Natural killer cell (primary cell): ENCODE measurements at places on chromosomes 1 and 21.

DNA sequence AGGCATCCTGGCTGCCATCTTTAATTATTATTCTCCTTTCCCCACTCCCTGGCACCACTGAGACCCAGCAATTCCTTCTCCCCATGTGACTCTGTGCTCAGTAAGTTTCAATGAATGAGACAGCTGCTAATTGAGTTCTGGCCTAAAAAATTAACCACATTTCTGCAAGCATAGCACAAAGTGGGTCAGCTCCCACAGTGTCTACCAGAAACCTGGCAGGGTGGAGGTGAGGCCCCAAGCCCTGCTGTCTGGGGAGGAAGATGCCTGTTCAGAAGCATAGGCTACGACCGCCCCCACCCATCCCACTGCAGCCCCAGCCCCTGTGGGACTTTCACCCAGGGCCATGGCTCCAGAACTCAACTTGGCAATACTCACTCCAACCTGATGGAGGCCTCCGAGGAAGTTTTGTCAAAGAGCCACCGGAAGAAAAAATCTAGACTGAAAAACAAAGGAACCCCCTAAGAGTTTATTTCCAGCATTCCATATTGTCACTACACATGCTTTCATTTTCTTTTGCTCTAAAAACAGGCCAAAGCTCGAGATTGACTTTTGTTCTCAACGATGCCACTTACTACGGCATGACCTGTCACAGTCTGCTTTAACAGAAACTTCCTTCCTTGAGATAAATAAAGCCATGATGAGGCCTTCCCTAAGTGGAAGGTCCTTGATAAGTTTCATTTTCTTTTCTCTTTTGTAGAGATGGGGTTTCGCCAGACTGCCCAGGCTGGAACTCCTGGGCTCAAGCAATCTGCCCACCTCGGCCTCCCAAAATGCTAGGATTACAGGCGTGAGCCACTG lies 26.5 kb downstream of the TMEM63A start:
- peaks cover 29% of the 10 kb centered on the region for H3K4me1 ChIP-seq
- no peak for DNase-seq
- H3K36me3 ChIP-seq = peaks cover 69% of the 10 kb centered on the region
- H3K4me3 ChIP-seq = no peak overlapping the region

DNA sequence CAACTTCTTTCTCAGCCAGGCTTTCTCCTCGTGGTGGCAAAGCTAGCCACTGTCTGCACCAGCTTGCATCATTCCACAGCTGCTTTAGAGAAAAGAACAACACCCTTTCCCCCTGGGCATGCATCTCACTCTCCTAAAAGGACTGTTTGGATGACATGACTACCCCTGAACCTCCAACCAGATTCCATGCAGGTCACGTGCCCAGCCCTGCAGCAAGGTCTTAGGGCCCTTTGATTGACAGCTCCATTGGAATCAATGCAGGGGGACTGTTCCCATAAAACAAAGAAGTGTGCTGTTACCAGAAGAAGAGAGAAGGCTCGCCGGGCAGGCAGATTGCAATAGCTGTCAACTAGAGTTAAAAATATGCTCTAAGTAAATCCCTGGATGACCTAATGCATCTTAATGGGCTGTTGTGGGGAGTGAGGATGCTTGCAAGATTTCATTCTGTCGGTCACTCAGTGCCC lies 24.4 kb downstream of the KCNA2 start:
- H3K27ac ChIP-seq = no peak overlapping the region
- no peaks in the 10 kb centered on the region for H3K36me3 ChIP-seq
- H3K4me1 ChIP-seq = no peaks in the 10 kb centered on the region
- H3K4me3 ChIP-seq = no peak overlapping the region
- no peak for DNase-seq

DNA sequence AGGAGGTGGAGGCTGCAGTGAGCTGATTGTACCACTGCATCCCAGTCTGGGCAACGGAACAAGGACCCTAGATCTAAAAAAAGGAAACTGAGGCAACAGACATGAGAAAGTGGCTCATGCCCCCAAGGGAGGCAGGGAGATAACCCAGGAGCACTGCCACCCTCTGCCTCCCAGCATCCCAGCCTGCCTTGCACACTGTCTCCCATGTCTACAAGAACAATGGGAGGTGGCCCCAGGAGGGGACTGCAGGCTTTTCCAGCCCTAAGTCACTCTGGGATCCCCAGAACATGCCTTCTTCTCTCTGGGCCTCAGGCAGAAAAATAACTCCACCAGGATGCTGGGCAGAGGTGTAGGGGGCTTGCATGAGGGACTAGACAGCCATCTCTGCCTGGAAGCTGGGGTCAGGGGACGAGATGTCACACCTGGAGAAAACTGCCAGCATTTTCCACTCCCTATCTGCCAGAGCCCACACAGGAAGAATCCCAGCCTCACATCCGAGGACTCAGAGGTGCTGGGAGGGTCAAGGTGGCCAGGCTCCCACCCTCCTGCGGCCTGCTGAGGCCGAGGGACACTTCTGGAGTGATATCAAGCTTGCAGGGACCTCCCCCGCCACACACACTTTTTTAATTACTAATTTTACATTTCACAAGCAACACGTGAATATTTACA lies 21.4 kb downstream of the RUNX3 start:
- peaks cover 99% of the 10 kb centered on the region for H3K4me1 ChIP-seq
- DNase-seq = no peak
- H3K27me3 ChIP-seq = no peaks in the 10 kb centered on the region
- no peak overlapping the region for H3K4me3 ChIP-seq

DNA sequence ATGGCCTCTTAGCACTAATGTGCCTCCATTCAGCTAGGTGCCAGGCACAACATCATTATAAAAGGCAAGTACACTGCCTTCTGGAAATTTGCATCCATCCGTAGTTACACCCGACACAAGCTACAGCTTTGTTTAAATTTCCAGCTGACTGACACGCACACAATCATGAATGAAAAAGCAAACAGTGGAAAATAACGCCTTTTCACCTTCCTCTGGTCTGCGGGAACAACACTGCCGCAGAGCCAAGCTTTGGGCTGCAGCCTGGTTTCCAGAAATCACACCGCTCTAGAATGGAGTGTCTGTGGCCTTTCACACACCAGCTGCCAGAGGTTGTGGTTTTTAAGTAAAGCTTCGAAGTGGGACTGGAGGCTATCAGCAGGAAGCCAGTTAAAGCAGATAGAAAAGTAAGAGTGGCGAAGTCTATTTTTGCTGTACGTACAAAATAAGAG lies 142.8 kb upstream of the COA6 start:
- peaks cover 27% of the 10 kb centered on the region for H3K27me3 ChIP-seq
- peak; percentile 54 for DNase-seq
- peaks cover 20% of the 10 kb centered on the region for H3K4me1 ChIP-seq
- H3K27ac ChIP-seq = no peak overlapping the region
- no peak overlapping the region for H3K4me3 ChIP-seq

DNA sequence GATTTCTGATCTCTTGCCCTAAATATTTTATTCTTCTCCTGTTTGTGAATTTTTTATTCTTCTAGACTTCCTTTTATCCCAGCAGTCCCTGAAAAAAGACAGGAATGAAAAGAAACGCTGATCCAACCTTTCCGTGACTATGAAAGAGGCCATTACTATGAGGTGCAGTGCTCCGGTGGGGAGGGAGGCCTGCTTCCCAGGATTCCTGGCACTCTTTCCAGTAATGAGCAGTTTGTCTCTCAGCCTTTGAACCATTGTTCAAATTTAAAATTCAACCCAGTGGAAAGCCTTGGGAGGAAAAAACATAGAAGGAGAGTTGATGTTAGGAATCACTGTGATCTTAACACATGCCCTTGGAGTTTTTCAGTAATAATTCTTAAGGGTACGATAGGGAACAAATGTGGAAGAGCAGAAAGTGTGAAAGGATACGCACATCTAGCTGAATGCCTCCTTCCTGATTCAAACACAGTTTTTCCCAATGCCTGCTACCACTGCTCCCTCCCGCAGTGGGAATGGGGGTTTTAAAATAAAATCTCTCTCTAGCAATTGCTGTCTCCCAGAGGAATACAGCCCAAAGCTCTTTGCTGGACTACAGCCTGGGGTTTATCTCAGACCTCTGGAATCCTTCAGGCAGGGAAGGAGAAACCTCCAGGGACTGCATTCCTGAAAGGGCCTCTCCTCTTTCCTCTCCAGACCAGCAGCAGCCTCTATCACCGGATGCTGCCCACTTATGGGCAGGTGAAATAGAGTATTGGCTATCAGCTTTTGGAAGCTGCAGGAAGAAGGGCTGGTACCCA lies 6.1 kb downstream of the IER5 start:
- no peak for DNase-seq
- peaks cover 8% of the 10 kb centered on the region for H3K36me3 ChIP-seq

DNA sequence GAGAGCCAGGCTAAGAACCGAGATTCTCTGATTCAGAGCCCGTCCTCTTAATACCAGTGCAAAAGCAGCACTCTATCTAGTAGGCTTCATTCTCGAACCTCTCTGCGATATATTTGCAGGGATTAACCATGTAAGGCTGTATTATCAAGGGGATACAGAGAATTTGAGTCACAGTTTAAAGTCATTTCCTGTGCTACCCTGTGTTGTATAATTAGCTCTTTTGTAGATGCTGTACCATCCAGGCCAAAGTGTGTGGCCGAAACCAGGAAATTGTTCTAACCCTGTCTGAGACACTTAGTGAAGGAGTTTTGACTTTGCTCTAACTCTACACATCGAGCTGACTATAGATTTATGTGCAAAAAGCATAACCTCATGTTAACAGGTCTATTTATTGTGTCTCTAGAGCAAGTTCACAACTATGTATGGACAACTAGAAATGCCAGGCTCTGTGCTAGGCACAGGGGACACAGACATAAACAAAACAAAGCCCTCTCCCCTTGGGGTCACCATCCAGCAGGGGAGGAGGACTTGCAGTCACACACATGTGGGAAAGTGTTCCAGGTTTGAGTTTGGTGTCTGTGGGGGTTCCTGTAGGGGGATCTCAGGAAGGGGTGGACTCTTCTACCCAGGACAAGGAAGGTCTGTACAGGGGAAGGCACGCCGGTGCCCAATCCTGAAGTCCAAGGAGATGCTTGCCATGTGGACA lies 182.2 kb downstream of the DHRS3 start:
- H3K4me1 ChIP-seq = peaks cover 76% of the 10 kb centered on the region
- peak; percentile 44 for DNase-seq
- peak overlapping the region; percentile 78 for H3K27ac ChIP-seq
- H3K36me3 ChIP-seq = no peaks in the 10 kb centered on the region

GRCh38 chr1:64953241-64953640 lies 13.1 kb downstream of the JAK1 start:
- no peak overlapping the region for H3K27ac ChIP-seq

DNA sequence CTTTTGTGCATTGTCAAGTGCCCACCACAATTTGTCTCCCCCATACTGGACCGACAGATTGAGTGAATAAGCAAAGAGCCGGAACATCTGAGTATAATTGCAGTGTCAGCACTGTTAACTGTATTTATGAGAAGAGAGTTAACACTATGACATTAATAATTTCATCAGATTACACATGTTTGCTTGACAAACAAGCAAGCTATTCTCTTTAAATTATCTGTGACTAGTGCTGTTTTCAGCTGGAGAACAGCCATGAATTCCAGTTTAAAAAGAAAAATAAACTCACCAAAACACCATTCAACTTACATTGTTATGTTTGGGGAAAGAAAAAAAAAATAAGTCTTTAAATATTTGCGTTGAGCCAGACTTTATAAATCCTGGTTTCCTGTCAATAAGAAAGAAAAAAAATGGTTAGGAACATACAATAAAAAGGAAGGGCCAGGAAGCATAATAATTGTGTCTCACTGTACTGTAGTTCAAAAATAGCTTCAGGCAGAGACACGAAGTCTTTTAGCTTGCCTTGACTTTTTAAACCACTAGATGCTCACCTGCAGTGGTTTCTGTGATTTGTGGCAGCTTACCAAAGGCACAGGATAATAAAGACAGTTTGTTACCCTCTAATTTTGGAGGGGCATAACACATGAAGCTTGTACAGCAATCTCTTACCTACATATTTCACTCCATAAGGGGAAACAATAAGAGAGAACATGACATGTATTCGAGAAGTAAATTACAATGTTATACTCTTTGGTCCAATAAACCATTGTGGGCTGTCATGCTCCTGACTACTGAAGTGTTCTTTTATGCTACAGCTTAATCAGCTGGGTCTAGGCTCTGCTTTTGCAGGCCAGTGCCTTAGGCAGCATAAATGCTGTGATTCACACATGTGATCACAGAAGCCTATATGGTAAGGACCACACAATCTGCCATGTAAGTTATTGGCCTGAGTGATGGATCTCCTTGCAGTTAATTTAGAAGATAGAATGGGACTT lies 302.0 kb upstream of the ADGRL2 start:
- H3K4me3 ChIP-seq = no peak overlapping the region
- no peaks in the 10 kb centered on the region for H3K36me3 ChIP-seq
- DNase-seq = no peak
- no peak overlapping the region for H3K27ac ChIP-seq
- no peaks in the 10 kb centered on the region for H3K27me3 ChIP-seq

DNA sequence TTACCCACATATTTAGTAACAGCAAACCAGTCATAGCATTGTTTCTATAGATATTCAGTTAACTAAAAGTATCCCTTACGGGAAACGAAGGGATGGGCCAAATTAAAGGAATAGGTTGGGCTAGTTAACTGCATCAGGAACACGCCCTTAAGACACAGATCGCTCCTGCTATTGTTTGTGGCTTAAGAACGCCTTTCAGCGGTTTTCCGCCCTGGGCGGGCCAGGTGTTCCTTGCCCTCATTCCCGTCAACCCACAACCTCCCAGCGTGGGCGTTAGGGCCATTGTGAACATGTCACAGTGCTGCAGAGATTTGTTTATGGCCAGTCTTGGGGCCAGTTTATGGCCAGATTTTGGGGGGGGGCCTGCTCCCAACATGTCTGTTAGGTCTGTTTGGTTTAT lies 14.7 kb downstream of the TNFRSF18 start:
- no peak overlapping the region for H3K27ac ChIP-seq
- no peaks in the 10 kb centered on the region for H3K27me3 ChIP-seq
- no peaks in the 10 kb centered on the region for H3K36me3 ChIP-seq
- no peaks in the 10 kb centered on the region for H3K4me1 ChIP-seq
- H3K4me3 ChIP-seq = no peak overlapping the region

GRCh38 chr1:218983433-218983832 lies 190.2 kb upstream of the LYPLAL1 start:
- no peaks in the 10 kb centered on the region for H3K4me1 ChIP-seq
- no peak overlapping the region for H3K4me3 ChIP-seq
- no peaks in the 10 kb centered on the region for H3K36me3 ChIP-seq
- H3K27me3 ChIP-seq = no peaks in the 10 kb centered on the region
- no peak overlapping the region for H3K27ac ChIP-seq
- no peak for DNase-seq

DNA sequence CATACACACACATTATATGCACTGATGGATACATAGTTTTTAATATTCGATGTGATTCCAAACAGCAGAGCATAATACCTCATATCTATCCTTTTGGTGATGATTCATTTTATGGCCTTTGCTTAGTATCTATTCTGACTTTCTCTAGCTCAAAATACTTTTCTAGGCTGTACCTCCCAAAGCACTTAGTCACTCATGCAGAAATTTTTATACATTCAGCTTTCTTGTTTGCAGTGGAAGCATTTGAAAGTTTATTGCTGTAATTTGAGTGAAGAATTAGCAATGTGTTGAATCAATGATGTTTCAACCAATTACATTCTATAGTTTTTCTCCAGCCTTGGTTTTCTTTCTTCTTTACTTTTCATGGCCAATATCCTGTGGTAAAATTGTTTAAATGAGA lies 66.7 kb downstream of the LBR start:
- DNase-seq = no peak
- no peaks in the 10 kb centered on the region for H3K36me3 ChIP-seq
- no peaks in the 10 kb centered on the region for H3K27me3 ChIP-seq
- H3K4me3 ChIP-seq = no peak overlapping the region
